Mesenchymal stem cell (in vitro differentiated cells and primary cell): ENCODE measurements at places on chromosomes 13 and 19.

- no peak for DNase-seq
Measured at GRCh38 chr19:20414120-20414519, 151.5 kb downstream of the ZNF737 start.

DNA sequence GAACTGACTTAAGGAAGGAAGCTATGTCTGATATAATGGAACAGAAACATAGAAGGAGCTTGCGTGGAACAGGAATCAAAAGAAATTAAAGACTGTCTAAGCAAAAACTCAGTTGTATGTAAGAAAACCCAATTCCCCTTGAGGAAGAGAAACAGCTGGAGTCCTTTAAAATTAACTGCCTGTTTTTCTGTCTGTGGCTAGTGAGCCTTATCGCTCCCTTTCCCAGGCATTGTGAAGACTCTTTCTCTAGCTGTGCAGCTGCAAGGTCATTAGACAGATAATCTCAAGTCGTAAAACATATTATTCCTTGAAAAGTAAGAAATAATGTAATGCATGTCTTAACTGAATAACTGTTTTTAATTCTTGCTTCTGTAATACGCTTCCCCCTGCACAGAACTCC lies 39.7 kb upstream of the IGSF23 start:
- no peak for DNase-seq

DNA sequence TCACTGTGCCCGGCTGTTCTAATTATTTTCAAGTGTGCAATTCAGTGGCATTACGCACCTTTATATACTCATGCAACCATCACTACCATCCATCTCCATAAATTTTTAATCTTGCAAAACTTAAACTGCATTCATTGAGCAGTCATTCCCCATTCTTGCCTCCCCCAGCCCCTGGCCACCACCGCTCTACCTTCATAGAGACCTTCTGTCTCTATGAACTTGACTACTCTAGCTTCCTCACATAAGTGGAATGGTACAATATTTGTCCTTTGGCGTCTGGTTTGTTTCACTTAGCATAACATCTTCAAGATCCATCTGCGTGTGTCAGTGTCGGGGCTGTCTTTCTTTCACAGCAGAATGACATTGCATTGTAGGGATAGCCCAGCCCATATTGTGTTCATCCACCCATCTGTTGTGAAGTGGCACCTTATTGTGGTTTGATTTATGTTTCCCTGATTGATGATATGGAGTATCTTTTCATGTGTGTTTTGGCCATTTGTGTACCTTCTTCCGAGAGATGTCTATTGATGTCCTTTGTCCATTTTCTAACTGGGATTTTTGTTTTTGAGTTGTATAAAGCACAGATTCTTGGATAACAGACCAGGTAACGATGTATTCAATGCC lies 64.8 kb upstream of the FLT1 start:
- DNase-seq, result no peak

- DNase-seq, result no peak
Measured at GRCh38 chr19:32652894-32653598, 21.9 kb downstream of the ANKRD27 start.

DNA sequence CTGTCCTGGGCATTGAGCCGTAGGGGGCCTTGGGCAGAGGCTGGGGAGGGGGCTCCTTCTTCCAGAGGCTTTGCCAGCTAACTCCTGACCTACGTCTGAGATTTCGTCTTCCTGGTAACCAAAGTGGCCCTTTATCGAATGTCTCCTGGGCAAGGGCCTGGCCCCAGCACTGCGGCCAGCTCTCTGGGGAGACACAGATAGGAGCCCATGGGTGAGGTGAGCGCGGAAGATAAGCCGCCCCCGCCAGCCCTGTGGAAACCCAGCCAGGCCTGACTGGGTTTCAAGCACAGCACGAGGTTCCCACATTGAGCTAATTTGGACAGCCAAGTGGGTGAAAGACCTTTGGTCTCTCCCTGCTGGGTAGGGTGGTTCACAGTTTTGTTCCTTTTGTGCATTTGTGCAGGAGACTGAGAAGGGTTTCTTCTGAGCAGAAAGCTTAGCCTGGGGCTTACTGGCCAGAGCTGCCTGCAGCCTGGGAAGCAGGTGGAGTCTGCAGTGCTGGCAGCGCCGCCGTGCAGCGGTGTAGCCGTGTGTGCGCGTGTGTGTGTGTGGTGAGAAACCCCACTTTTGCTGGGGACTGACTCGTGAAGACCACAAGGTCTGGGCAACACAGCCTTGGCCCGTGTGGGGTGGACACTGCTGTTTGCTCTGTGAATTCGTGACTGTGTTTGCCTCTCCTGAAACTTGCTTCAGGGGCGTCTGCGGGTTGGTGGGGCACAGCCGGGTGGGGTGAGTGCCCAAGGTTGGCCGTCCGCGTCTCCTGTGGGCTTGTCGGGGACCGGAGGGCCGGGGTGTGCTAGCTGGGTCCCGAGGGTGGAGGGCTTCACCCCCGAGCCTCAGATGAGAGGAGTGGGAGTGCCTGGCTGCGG lies 2.5 kb downstream of the BSG start:
- peak; percentile 56 for DNase-seq
